ENCODE measurements at places on chromosomes 16 and 17.

GRCh38 chr16:24282141-24282540 lies 26.0 kb downstream of the CACNG3 start:
- no peak for DNase-seq

DNA sequence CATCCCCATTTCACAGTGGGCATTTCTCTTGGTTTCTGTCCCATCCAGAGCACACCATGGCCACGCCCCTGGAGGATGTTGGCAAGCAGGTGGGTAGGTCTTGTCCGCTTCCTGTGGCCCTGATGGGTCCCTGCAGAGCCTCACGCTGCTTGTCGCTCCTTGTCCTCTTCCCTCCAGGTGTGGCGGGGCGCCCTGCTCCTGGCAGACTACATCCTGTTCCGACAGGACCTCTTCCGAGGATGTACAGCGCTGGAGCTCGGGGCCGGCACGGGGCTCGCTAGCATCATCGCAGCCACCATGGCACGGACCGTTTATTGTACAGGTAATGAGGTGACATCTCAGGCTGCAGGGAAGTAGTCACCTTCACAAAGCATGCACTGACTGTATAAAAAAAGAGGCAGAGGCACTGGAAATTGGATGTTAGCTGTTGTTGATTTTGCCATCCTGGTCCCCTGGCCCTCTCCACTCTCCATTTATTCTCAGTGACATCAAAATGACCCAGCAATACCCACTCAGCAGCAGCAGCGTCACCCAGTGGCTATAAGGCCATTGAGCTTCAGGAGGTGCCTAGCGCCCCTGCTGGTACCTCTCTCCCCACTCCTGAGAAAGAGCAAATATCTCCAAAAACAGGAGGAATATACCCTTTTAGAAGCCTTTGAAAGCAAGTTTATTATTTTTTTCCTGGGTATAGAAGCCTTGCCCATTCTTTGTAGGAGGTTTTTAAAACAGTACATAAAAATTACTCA lies 13.7 kb downstream of the METTL22 start:
- DNase-seq: peak; percentile 87

DNA sequence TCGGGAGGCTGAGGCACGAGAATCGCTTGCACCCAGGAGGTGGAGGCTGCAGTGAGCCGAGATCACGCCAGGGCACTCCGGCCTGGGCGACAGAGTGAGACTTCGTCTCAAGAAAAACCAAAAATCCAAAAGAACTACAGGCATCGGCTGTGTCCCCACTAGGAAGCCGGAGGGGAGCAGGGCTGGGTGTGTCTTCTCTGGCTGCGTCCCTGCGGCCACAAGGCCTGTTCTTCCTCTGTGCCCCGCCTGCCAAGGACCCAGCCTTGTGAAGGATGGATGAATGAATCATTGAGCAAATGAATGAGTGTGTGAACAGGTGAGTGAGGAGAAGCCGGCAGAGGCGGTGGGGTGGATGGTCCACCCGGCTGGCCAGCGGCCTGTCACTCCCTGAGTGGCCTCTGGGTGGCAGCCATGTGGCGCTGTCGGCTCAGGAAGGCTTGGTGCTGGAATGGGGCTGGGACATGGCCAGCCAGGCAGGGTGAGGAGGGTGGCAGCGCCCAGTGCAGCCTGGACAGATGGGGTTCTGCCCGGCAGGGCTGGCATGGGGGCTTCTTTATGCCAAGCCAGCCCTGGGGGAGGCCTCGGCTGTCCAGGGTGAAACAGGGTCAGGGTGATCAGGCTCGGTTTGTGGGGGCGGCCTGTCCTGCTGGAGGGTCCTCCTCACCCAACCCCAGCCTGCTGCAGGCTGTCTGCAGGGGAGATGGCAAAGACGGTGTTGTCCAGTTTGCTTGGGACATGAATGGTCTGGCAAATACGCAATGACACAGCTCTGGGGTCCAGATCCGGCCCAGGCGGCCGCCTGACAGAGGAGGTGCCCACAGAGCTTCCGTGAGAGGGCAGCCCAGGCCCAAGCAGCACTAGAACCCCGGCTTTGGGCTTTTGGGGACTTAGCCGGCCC lies 21.7 kb downstream of the SLC25A10 start:
- peak; percentile 89 for DNase-seq

- DNase-seq: no peak
Measured at GRCh38 chr17:57002904-57003303, 25.0 kb downstream of the SCPEP1 start.

DNA sequence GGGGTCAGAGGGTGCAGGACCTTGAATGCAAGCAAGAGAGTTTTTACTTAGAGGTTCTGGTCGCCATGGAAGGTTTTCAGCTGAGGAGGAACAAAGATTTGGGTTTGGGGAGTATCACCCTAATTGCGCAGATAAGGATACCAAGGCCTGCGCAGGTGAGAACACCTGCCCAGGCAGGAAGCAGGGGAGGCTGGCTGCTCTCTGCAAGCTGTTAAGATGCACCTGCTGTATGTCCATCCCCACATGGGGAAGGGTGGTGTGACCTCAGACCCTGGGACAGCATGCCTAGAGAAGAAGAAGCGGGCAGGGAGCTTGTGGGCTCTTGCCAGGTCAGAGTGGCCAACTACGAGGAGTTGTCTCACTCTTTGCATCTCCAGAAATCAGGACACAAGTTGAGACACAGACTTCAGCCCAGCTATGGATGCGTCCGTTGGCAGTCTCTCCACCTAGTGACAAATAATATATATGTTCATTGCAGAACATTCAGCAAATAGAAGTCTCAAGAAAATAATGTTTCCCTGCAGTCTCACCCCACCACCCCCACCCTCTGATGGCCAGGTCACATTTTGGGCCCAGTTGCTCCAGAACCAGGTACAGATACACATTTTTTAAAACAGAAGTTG lies 77.7 kb downstream of the SREBF1 start:
- DNase-seq: no peak

DNA sequence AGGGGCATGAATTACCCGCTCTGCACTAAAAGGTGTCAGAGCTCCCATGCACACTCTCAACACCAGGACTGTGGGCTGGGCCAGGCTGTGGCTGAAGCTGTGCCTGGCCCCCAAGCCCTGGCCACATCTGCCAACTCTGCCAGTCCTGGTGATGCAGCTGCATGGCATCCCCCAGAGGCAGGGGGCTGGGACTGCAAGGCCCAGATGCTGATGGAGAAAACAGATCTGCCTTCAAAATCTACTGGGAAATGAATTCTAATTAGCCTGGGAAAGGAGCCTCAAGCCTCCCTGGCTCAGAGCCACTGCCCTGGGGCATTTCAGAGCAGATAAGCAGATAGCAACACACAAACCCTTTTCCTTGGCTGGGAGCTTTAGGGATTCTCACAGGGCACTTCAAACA lies 3.4 kb downstream of the CHST6 start:
- peak; percentile 57 for DNase-seq

DNA sequence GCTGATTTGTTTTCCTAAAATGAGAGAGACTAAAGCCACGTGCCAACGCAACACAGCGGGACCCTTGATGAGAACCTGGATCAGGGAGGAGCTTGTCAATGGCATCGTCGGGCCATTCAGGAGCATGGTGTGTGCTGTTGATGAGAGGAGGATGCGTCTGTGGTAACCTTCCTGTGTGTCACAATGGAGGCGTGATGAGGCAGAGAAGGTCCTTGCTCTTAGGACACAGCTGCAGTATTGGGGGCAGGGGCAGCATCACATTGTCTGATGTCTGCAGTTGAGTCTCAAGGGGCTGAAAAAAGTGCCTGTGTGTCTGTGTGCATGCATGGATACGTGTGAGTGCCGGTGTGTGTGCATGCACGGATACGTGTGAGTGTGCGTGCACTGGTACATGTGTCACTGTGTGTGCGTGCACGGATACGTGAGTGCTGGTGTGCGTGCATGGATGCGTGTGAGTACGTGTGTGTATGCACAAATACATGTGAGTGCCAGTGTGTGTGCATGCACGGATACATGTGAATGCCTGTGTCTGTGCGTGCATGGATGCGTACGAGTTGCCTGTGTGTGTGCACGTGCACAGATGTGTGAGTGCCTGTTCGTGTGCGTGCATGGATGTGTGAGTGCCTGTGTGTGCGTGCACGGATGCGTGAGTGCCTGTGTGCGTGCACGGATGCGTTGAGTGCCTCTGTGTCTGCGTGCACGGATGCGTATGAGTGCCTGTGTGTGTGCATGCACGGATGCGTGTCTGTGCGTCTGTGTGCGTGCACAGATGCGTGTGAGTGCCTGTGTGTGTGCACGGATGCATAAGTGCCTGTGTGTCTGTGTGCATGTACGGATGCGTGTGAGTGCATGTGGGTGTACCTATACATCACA lies 39.3 kb downstream of the BAIAP2 start:
- DNase-seq: no peak

GRCh38 chr17:13931800-13932460 lies 137.4 kb upstream of the COX10 start:
- peak; percentile 30 for DNase-seq

GRCh38 chr17:79080349-79080748 lies 5.7 kb downstream of the ENGASE start:
- DNase-seq: no peak

DNA sequence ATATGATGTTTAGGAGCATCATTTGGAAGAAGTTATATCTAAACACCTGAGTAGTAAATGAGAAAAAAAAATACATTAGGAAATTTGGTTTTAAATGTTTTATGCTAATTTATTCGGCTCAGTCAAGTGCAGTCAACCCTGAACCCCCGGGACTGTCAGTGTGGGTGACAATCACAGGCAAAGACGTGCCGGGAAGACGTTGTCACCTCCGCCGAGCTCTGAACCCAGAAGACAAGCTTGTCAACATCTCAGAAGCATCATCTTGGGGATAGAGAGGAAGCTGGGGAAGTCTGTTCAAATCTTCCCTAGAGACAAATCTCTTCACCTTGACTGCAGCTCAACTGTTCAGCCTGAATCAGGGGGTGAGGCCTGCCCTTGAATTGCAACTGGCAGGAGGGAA lies 159.7 kb downstream of the RBFOX3 start:
- no peak for DNase-seq

DNA sequence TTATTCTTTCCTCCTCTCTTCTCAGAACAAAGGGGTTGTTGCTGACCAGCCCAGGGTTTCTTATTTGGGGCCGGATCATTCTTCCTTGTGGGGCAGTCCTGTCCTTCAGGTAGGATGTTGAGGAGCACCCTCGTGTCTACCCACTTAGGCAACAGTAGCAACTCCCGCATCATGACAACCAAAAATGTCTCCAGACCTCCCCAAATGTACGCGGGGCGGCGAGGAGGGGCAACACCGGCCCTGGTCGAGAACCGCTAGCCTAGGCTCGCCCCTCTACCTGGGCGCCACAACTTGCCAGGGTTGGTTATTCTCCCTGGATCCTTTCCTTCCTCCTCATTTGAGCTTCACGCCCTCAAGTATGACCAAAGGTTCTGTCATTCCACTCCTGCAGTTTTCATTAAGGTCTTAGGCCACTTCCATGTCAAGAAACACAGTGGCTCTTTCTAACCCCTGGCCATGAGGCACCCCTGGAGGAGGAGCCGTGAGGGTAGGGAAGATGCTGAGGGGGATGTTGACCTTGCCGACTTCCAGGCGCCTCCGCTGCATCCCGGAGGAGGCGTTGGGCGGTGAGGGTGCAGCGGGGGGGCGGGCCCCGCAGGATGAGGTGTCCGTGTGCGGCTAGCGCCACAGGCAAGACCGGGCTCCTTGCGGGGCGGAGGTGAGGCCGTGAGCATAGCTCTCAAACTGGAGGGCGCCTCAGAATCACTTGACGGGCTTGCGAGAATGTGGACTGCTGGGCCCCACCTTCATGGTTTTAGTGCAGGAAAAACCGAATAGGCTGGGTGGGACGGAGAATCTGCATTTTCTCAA lies 712 bp upstream of the SPECC1 start:
- DNase-seq: peak; percentile 73

GRCh38 chr17:56142325-56142724 lies 10.9 kb upstream of the ANKFN1 start:
- no peak for DNase-seq

DNA sequence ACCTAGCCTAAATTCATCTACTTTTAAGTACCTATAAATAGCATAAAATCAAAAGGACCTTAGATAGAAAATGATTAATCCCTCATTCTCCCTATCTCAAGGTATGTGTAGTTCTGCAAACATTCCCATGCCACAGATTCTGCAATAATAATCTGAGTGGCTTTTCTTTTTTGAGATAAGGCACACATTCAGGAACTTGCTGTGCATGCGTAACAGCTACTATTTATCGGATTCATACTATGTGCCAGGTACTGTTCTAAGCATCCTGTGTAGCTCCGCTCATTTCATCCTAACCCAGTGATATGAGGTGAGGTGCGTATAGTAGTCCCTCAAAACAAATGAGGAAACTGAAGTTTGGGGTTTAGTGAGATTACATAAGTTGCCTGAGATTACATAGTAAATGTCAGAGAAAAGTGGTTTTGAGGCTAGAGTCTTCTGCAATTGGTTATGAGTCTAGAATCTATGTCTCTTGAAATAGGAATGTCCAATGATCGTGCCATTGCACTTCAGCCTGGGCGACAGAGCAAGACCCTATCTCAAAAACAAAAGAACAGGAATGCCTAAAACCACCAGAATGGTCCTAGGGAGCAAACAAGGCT lies 2.0 kb upstream of the ZNF263 start:
- no peak for DNase-seq

GRCh38 chr17:21296097-21297025 lies 11.8 kb downstream of the MAP2K3 start:
- no peak for DNase-seq

GRCh38 chr17:36546418-36547093 lies 1.8 kb downstream of the GGNBP2 start:
- no peak for DNase-seq

GRCh38 chr17:55897301-55897700 lies 146.4 kb downstream of the PCTP start:
- DNase-seq: no peak

GRCh38 chr17:4204190-4204589 lies 59.6 kb downstream of the ANKFY1 start:
- no peak for DNase-seq

All from GM23338 (cell line).